ENCODE measurements at places on chromosomes 2 and 18.

GRCh38 chr2:156037482-156037881 lies 295.0 kb downstream of the NR4A2 start:
- ATAC-seq = no peak

- no peak for ATAC-seq
Measured at GRCh38 chr2:36489281-36489680, 108.7 kb downstream of the FEZ2 start.

- ATAC-seq = no peak
Measured at GRCh38 chr2:17540813-17541530, 476 bp downstream of the VSNL1 start.

DNA sequence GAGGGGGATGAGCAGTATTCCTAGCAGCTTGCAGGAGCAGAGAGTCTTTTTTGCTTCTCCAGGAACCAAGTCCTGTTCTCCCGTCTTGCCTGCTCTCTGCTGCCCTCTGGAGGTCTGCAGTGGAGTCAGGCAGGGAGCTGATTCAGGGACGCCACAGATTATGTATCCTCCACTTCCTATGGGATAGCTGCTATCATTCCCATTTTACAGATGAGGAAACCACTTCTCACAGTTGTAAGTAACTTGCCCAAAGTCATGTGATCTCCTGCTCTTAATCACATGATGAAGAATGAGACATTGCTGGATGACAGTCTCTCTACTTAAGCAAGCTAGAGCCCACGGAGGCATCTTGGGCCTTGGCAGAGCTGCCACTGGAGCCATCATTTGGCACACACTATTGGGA lies 8.3 kb downstream of the SLC4A5 start:
- peak; percentile 70 for ATAC-seq

GRCh38 chr2:168448980-168449379 lies 7.1 kb upstream of the CERS6 start:
- no peak for ATAC-seq

DNA sequence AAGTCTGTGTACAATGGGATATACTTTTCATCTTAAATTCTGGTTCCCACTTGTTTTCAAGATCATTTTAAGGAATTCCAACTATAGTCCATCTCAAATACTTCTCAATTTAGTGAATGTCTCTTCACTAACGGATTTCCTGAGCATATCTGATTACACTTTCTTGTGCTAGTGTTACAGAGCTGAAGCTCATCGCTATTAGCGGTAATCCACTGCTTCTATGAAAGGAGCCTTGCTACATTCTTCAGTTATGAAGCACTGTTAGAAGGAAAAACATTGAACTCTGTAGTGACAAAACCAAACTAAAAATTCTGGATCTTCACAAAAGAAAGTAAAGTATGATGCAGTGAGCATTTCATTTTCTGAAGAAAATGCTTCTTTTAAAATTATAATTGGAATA lies 72.0 kb downstream of the AGPS start:
- ATAC-seq = no peak

DNA sequence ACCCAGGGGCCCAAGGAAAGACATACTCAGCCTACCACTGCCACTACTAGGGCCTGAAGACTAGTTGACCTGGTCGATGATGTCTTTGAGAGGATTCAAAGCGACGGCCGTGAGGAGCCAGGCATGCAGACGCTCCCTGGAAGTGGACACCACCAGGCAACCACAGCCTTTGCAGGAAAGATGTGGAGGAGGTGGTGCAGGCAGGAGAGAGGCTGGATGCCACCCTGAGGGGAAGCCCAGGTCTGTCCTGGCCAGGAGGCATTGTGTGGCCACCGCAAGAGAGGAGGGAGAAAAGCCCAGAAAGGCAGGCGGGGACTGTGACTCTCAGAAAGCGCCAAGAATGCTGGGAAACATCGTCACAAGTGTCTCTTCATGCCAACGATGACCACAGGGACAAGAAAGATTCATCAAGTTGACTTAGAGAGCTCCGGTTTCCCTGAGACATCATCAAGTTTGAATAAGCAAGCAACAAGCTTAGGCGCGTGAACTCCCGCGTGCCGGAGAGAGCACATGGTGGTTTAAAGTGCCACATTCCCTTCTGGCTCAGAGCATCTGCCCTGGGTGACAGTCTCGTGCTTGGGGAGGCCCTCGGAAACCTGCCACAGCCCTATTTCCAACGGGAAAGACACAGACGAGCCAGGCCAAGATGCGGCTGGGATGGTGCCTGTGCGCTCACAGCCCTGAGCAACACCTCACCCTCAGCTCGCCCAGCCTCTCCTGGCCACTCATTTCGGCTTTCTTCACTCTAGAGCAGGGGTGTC lies 464.5 kb upstream of the SALL3 start:
- no peak for ATAC-seq

GRCh38 chr18:79197531-79197930 lies 128.3 kb downstream of the ATP9B start:
- ATAC-seq = no peak

GRCh38 chr2:30613001-30613400 lies 166.0 kb downstream of the LCLAT1 start:
- no peak for ATAC-seq

GRCh38 chr2:27537287-27537686 lies 40.6 kb downstream of the GCKR start:
- no peak for ATAC-seq

- ATAC-seq = no peak
Measured at GRCh38 chr2:128420776-128421175, 102.1 kb upstream of the HS6ST1 start.

- ATAC-seq = no peak
Measured at GRCh38 chr18:48216639-48217257, 192.4 kb downstream of the ZBTB7C start.

All from esophagus mucosa (tissue), 1 donor.